Myocyte (in vitro differentiated cells): ENCODE measurements at places on chromosomes 6 and 20. TPM values are rescaled to one million over a fixed set of nuclear protein-coding genes. Genes with fewer than 3 reads are reported as not detected.

DNA sequence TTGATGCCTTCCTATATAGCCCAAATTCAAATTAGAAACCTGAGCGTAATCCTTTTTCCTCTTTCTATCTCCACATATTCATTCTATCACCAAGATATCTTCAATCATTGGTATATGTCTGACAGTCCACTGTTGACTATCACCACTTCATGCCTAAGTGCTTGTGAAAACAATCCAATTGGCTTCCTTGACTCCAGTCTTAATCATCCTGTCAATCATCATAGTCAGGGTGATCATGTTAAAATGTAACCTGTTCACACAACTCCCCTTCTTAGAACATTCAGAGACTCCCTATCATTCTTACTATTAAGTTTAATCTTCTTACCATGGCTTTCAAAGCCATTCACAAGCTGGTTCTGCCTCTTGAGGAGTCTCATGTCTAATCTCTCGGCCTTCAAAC, 616.7 kb downstream of the PHF3 start:
- no peak for DNase-seq

Gene TPD52L2
- 94.4 and 99.0 TPM in 2 replicates for total RNA-seq

Gene SNX9
- 19.3 and 21.7 TPM in 2 replicates for total RNA-seq

DNA sequence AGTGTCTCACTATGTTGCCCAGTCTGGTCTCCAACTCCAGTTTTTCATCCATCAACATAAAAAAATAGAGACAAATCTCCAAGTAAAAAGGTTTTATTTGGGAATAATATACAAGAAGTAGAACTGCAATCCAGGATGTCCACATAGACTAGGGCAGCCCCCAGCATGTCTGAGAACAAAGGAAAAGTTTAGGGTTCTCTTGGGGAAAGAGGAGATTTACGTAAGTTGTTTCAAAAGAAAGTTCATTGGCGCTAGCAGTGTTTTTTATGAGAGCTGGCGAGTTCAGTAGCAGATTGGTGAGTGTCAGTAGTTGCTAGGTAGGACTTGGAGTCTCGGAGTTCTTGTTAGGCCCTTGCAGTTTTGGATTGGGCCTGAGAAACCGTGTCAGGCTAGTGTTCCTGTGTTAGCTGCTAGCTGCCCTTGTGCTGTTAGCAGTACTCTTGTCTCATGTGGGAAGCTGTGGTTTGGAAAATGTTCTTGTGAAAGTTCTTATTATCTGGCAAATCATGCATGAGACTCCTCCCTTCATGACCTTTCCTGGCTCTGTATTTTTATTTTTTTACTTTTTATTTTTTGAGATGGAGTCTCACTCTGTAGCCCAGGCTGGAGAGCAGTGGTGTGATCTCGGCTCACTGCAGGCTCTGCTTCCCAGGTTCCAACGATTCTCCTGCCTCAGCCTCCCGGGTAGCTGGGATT, 24.7 kb downstream of the TTLL9 start:
- DNase-seq: peak; percentile 75
